ENCODE measurements at places on chromosomes 7 and 10. TPM values are rescaled to one million over a fixed set of nuclear protein-coding genes. Genes with fewer than 3 reads are reported as not detected.

- no peak overlapping the region for H3K4me3 ChIP-seq
- no peak overlapping the region for H3K27ac ChIP-seq
- no peak for DNase-seq
- H3K4me1 ChIP-seq, result no peaks in the 10 kb centered on the region
- H3K36me3 ChIP-seq, result no peaks in the 10 kb centered on the region
- no peaks in the 10 kb centered on the region for H3K27me3 ChIP-seq
These were observed 15.4 kb upstream of the CTBP2 start for GRCh38 chr10:125175807-125176206.

The MINDY4 gene
- 1.3 TPM for total RNA-seq

The SEMA3E gene
- total RNA-seq, result not detected

DNA sequence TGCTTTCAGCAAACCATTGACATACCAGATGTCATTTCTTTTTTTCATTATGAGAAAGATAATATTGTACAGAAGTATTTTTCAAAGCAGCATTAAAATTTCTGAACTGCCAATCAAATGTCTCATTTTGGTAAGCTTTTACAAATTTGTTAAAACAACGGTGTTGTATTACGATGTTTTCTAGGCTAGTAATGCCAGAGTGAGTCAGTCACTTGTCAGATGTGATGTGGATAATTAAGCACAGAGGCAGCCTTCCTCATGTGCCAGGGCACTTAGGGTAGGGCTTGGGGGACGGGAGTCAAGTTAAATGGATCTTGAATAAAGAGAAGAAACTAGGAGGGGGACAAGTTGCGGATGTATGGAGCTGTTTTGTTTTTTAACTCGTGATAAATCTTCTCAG lies 10.1 kb downstream of the PSTK start:
- no peaks in the 10 kb centered on the region for H3K27me3 ChIP-seq
- no peak for DNase-seq
- no peak overlapping the region for H3K27ac ChIP-seq
- H3K4me3 ChIP-seq, result no peak overlapping the region
- H3K36me3 ChIP-seq, result peaks cover 33% of the 10 kb centered on the region

The SUN3 gene
- not detected for total RNA-seq

GRCh38 chr10:70600512-70601395 lies 1.8 kb downstream of the PRF1 start:
- H3K4me3 ChIP-seq, result peak overlapping the region; percentile 88
- no peaks in the 10 kb centered on the region for H3K27me3 ChIP-seq
- no peak for DNase-seq

GRCh38 chr10:115129752-115130151 lies 36.6 kb downstream of the ATRNL1 start:
- no peaks in the 10 kb centered on the region for H3K36me3 ChIP-seq
- H3K27ac ChIP-seq, result no peak overlapping the region
- H3K4me1 ChIP-seq, result no peaks in the 10 kb centered on the region
- peak; percentile 3 for DNase-seq
- H3K4me3 ChIP-seq, result no peak overlapping the region

DNA sequence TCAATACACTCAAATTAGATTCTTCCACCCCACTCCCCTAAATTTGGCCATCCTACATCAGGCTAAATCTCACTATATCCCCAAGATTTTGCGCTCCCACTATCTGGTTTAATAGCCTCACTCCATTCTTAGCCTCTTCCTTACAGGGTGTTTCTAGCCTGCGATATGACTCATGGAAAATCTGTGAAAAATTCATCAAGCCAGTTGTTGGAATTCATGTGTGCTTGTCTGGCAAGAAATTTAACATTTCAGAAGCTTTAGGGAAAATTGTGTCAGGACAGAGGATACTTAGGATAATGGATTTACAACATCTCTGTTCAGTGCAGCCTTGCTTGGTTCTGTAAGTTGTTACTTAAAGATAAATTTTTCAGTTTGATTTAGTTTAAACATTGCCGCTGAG lies 1249.9 kb upstream of the AUTS2 start:
- no peak overlapping the region for H3K27ac ChIP-seq
- H3K27me3 ChIP-seq, result no peaks in the 10 kb centered on the region
- DNase-seq, result no peak
- no peak overlapping the region for H3K4me3 ChIP-seq
